HL-60 (cell line): ENCODE measurements at places on chromosomes 6 and 20.

- DNase-seq: peak; percentile 75
Measured at GRCh38 chr6:16585805-16586204, 175.5 kb downstream of the ATXN1 start.

GRCh38 chr20:1033751-1034414 lies 31.8 kb upstream of the RSPO4 start:
- DNase-seq: peak; percentile 94

GRCh38 chr6:109816452-109817374 lies 125.6 kb downstream of the FIG4 start:
- DNase-seq: no peak

DNA sequence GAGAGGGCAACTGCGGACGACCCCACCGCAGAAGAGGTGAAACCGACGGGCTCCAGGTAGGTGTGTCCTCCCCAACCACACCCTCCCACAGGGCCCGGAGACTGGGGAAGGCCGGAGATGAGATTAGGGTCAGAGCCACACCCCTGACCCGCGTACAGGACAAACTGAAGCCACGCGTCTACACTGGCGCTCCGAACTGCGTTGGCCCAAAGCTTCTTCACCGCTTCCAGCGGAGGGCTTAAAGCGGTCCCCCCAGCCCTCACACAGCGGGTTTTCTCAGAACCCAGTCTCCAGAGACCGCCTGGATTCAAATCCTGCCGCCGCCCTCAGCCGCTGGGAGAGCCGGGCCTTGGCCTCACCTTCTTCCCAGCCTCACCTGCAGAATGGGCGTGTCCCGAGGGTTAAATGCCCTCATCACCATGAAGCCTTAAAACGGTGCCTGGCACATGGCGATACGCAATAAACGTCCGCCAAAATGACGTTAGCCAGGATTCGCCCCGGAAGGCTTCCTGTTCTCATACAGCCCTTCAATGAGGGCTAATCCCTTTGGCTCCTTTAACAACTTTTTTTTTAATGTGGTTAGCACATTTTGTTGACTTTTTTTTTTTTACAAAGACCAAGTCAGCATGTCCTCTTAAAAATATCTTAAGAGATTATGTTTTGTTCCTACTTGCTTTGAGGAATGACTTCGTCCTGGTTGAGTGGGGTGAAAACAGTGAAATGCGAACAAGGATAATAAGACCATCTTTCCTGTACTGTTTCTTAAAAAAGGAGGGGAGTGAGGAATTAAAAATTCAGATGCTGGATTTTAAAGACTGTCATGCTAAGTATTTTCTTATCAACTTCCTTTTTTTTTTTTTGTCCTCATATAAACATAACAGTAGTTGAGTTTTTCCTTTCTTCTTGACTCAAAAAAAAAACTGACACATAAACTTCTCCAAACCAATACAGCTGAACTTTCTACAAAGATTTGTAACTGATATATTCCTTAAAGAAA lies 15.1 kb upstream of the ZNF217 start:
- peak; percentile 38 for DNase-seq

- DNase-seq: peak; percentile 85
Measured at GRCh38 chr6:127457456-127458064, 1.6 kb downstream of the KIAA0408 start.

DNA sequence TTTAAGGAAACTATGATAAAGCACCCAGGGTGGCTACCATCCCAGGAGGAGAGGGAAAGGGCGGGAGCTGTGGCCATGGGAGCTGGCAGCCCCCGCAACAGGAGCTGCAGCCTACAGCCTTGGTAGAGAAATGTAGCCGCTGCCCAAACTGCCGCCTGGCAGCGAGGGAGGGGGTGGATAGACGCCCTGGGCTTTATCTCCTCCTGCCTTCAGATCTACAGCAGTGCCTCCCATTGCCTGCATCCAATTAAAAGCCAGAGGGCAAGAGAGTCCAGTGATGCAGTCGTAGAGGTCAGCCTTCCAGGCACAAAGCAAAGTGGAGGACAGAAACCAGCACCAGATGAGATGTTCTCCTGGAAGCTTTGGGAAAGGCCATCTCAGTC lies 35.0 kb upstream of the ZFAND3 start:
- no peak for DNase-seq

DNA sequence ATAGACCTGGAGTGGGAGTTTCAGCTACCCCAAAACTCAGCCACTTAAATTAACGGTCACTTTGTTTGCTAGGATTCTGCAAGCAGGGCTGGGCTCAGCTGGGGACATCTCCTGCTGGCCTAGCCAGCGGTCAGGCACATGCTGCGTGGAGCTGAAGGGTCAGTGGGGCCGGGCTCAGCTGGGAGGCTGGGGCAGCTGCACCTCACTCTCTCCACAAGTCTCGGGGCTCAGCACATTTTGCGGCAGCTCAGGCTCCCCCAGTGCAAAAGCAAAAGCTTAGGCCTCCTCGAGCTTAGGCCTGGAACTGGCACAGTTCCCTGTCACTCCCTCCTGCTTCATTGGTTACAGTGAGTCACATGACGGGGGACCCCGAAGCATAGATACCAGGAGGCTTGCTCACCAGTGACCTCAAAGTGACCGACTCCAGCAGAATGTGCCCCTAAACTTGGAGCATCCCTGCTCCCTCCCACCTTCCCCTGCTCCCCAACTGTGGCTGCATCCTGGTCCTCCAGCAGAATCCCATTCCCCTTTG lies 80.6 kb upstream of the CST7 start:
- DNase-seq: no peak

DNA sequence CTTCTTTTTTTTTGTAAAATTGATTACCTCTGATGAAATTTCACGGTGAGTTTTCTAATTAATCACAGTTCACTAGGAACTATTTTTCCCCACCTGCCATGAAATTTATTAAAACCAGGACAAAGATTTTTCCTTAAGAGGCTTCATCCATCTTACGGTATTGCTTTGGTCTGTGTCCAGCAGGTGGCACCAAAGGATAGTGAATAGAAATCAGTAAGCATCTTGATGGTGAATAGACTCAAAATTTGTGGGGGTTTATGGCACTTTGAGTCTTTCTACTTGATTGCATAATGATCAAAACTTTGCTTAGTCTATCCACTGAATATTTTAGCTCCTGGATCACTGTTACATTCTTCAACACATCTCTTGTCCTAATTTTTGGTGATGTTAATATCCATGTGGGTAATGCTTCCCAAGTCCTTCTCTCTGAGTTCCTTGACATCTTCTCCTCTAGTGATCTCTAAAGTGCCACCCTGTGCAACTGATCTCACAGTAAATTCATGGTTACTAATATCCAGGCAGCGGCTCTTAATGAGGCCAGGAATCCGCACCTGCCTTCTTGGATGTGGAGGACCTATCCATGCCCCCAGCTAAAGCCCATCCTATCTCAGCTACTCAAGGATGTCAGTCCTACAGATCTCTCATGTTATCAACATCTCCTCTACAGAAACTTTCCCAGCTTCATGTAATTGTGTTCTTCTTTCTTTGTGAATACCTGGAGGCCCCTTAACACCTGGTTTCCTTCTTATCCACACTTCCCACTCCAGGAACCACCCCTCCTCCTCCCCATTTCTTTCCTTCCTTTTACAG lies 54.5 kb downstream of the STMND1 start:
- DNase-seq: peak; percentile 25

DNA sequence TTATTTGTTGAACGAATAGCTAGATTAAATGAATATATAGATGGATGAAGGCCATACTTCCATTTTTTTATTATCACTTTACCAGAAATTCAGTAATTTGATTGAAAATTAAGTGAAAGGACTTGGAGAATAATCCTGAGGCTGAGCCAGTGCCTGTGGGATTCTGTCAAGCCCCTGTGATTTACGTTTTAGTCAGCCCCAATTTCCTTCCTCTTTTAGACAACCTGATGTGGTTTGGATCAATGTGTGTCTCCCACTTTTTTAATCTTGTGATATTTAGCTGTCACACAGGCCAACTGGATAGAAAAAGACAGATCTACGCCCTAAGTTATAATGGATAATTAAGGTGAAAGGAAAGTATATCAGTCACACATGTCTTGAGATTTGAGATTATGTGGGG lies 188.8 kb downstream of the EDN1 start:
- no peak for DNase-seq

DNA sequence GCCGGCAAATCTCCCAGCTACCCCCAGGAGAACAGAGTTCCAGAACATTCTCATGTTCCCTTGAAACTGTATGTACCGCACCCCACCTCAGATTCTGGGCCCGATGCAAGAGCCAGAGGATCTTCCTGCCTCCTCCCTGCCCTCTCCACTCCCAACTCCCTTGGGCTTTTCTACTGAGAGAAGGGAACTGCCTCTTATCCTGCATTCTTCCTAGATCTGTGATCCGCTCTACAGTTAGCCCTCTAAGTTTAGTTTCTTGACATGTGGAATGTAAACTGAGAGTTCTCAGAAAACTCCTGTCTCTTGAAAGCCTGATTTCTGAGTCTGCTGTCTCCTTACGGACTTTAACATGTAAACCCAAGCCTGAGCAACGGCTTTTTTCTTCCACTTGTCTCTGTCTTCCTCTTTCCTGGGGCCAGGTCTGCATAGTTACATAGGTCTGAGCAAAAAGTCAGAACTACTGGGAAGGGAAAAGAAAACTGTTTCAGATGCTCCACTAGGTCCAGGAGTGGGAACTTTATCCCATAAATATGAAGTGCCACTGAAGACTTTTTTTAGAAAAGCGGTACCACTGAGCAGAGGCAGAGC lies 86.5 kb upstream of the TNFAIP3 start:
- DNase-seq: peak; percentile 58

DNA sequence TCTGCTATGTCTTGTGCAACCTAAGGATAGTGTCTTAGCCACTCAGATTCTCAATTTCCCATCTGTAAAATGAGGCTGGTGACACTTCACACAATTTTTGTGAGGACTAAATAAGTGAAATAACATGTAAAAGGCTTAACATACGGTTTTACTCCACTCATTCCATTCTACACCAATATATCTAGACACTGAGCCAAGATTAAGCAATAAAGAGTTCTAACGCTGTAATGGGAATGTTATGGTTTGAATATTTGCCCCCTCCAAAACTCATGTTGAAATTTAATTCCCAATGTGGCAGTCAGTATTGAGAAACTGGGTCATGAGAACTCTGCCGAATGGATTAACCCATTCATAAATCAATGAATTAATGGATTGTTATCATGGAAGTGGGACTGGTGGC lies 301.0 kb downstream of the HACE1 start:
- DNase-seq: no peak

DNA sequence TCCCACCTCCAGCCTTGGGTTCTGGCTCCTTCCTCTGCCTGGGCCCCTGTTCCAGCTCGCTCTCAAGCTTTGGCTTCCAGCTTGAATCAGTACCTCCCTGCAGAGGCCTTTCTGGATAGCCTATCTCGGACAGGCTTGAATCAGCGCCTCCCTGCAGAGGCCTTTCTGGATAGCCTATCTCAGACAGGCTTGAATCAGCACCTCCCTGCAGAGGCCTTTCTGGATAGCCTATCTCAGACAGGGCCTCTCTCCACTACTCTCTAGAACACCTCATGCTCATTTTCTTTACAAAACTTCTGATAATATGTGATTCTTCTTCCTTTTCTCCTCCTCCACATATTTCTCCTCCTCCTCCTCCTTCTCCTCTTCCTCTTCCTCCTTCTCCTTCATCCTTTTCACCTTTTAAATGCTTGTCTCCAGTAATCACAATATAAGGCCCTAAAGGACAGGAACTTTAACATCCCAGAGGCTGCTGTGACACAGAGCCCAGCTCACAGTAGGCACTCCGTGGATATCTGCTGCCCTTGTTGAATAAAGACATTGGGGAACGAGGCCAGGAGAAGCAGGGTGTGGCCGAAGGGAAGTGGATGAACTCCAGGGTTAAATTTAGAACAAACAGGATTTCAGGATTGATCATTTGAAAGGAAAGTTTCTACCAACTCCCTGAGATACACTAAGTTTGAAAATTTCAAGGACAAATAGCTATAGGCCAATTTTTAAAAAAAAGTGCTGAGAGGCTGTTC lies 9.3 kb upstream of the RPS6KA2 start:
- DNase-seq: no peak

DNA sequence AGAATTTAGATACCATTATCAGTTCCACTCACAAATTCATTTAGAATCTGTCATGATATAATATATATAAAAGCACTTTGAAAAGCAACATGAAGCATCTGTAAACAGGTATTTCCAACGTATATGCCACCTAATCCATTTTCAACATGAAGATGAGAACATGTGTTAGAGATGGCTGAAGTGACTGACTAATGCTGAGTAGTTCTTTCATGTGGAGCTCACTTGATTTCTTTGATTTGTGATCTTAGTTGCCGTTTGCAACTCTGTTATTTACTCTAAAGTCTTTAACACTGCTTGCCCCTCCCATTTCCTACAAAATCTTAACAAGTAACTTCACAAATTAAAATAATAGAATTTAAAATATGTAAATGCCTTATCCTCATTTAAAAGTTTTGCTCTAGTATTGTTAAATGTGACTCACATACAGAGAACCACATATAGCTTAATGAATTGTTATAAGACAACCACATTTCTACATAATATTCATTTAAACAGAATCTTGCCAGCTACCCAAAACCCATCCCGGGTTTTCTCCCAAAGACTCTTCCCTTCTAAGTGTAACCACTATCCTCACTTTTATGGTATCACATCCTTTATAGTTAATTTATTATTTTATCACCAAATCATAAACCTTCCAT lies 78.3 kb downstream of the ME1 start:
- DNase-seq: no peak

- no peak for DNase-seq
Measured at GRCh38 chr20:5153152-5153467, 26.3 kb downstream of the CDS2 start.

DNA sequence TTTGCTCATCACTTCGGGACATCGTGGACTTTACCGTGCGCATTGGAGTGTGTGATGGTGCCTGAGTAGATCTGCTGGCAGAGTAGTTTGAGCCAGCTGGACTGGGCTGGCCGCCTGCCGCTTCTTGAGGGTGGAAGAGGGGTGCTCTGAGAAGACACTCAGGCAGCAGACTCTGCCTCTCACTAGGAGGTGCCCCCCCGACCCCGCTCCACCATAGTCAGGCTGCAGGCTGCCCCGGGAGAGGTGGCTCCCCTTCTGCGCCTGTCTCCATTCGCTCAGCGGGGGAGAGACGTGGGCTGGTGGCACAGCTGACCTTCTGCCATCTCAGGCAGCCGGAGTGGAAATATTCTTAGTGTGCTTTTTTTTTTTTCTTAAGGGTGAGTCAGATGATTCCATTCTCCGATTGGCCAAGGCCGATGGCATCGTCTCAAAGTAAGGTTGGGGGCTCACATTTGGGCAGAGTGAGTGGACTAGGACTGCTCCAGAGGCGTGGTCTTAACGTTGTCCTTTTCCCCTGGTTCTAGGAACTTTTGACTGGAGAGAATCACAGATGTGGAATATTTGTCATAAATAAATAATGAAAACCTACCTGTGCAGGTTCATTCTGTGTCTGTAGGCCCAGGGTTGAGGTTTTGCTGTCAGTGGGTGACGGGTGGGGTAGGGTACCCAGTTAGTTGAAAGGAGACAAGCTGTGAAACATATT lies 1.2 kb downstream of the RPS21 start:
- DNase-seq: no peak

DNA sequence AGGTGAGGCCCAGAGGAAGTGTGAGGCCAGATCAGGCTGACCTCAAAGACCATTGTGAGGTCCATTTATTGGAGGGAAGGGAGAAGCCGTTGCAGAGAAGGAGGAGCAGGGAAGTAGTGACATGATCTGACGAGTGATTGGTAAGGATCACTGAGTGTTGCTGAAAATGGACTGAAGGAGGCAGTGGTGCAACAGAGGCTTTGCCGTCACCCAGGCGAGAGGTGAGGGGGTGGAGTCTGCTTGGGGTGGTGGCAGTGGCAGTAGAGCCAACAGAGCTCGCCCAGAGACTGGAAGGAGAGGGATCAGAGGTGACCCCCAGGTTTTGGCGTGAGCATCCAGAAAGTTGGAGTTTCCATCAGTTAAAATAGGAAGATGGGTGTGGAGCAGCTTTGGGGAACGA lies 67.9 kb upstream of the CLDN20 start:
- DNase-seq: no peak

- DNase-seq: peak; percentile 22
Measured at GRCh38 chr6:27388293-27389197, at the start of gene ZNF391. TSS of gene ZNF391 (plus strand) at chr6:27388759. CDS start at chr6:27400371, 11,612 bp downstream.
